SJCRH30 (cell line): ENCODE measurements at places on chromosomes 3 and 15.
A peak's percentile ranks its signal among the peaks of the same experiment; 100 is the strongest.

DNA sequence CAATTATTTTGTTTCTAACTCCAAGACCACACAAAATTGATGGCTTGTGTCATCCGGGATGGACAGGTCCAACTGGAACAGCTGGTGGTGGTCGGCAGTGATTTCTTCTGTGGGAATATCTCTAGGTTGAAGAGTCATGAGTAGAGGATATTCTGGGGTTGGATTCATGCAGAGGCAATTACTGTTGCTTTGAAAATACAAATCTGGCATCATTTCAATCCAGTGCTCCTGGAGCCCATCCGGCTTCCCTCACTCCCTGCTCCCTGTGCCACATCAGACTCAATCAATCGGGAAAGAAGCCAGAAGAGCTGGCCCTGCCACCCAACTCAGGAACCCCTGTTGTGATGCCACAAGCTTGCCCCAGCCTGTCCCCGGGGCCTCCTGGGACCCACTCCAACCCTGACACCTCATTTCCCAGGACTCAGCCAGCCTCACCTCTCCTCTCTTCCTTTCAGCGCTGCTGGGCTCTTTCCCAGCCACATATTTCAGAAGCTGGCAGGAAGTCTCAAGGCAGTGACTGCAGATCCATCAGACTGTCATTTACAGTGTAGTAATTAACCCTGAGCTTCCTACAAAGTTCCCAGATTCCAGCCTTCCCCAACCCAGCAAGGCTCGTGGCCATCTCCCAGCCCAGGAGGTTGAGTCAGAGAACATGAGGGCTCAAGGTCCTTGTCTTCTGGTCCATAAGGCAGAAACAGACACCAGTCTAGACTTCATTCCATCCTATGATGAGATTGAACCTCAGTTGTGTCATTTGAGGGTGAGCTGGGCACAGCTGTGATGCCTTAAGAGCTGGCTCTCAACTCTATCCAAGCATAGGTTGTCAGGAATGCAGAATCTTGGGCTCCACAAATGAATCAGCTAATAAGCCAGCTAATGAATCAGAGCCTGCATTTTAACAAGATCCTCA, 114.0 kb downstream of the FAM174B start:
- peak; percentile 88 for DNase-seq

GRCh38 chr3:172511783-172512762, 11.2 kb downstream of the TNFSF10 start:
- DNase-seq: no peak

DNA sequence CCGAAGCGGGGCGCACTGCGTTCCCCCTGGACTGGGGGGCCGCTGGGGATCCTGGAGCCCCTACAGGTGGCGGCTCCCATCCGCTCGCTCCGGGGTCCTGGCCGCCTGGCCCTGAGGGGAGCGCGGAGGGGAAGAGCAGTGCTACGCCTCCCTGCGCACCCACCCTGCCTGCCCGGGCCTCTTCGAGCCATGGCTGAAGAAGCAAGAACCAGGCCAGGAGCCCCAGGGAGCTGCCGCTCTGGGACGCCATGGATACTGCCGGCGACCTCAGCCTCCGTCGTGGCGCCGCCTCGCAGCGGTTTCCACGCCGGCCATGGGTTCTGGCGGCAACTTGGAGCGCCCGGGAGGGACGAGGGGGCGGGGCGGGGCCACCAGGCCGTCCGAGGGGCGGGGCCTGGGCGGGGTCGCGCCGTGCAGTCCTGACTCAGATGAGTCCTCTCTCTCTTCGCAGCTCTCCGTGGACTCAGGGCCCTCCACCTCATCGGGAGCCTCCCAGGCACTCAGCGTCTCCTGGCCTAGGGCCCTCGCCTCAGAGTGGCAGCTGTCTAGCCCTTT, 50.9 kb downstream of the MYL3 start:
- DNase-seq: peak; percentile 26

DNA sequence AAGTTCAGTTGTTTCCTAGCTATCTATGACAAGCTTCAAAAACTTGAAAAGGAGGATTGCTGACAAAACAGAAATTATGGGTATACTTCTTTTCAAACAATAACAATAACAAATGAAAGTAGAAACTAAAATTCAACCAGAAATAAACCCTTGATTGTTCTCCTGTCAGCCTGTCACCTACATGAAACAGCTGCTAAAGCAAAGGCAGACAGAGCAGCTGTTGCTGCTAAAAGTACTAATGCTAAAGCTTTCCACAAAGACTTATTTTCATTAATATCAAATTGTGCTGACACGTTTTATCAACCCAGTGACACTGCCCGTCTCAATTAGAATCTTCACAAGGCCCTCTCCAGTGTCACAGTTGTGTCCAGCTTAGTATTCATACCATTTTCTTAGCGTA, 533.2 kb upstream of the GBE1 start:
- DNase-seq: peak; percentile 34

GRCh38 chr3:61132062-61132461, 119.2 kb downstream of the FHIT start:
- no peak for DNase-seq

GRCh38 chr15:91224755-91225380, 124.8 kb downstream of the SV2B start:
- peak; percentile 12 for DNase-seq

DNA sequence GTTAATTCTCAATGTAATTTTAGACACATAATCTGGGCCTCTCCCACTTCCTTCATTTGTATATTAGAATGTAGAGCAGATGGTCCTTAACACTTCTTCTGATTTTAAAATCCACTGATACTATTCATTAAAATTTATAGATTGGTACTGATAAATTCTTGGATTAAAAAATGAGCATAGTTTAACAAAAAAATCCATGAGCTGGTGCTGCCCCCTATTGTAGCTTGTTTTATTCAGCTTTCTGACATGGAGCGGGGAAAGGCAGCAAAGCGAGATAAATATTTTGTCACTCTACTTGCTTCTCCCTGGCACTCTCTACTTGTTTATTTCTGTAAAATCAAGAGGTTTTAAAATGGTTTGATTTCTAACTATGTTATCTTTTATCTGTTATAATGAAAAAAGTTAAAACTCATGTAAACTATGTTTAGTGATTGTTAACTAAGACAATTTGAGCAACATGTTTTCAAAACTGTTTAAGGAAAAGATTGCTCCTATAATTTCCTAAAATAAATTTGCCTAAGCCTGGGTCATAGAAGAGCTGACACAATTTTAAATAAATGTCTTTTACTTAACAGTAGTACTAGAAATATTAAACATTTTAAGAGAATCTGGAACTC, 26.5 kb upstream of the PLOD2 start:
- no peak for DNase-seq

- no peak for DNase-seq
These were observed 14.4 kb upstream of the STARD5 start for GRCh38 chr15:81338170-81339007.

DNA sequence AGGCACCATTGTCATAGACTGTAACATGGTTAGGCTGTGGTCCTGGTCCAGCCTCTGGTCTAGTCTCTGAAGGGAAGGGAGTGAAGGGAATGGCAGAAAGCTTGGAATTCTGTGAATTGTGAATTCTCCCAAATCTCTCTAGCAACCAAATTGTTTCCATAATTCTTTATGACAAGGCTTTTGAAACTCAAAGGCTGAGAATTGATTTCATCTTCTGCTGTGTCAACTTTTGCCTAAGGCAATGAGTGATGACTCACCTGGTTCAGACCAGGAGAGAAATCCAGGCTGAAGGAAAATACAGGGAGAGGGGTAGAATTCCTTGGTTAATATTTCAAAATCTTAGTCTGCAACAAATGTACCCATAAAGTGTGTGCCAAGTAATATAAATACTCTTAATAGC, 82.6 kb upstream of the ADPGK start:
- DNase-seq: no peak

DNA sequence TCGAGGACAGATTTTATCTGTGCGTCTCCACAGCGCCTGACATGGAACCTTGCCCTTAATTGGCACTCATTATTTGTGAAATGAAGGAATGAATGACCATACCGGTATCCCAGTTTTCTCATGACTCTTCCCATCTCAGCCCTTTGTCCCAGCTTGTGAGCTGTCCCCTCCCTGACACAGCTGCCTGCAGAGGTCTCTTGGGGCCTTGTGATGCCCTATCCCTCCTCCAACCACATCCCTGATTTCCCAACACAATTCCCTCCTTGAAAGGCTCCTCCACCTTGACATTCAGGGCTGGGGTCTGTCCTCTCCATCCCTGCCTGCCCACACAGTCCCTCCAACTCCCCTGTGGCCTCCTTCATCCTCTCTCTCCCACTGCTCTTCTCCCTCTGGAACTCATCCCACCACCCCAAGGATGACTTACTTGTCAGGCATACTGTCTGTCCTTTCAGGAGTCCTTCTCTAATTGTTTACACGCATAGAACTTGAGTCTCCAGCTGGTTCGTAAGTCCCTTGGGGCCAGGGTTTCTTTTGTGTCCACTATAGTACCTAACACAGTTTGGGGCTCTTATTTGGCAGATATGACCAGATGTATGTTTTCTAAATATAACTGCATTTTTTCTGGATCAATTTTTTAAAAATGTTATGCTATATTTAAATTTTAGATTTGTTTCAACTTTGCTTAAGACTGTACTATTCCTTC, 35.6 kb upstream of the FILIP1L start:
- DNase-seq: no peak

DNA sequence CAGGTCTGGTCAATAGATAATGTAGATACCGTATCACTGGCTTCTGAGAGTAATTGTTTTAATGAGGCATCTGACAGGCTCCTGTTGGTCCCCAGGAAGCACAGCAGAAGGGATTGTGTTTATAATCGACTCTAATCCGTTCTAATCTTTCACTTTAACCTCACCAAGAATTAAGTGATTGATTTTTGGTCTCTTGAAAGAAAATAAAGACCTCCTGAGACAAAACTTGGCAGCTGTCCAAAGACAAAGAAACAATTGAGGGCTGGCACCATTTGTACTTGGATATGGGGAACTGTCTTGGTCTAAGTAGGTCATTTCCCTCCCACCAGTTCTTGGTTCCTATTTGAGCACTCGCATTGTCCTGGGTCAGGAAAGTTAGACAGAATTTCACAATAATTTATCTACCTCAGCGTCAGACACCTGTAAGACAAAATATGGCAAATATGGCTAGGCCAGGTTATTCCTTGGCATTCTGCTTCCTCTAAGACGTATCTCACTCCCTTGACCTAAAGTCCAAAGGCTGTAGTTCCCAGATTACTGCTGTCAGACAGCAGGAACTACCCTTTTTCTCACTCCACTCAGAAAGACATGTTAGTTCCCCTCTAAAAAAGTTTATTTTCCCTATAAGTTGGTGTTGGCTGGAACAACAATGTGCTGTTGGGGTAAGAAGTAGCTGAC, 22.7 kb upstream of the CD96 start:
- DNase-seq: no peak

DNA sequence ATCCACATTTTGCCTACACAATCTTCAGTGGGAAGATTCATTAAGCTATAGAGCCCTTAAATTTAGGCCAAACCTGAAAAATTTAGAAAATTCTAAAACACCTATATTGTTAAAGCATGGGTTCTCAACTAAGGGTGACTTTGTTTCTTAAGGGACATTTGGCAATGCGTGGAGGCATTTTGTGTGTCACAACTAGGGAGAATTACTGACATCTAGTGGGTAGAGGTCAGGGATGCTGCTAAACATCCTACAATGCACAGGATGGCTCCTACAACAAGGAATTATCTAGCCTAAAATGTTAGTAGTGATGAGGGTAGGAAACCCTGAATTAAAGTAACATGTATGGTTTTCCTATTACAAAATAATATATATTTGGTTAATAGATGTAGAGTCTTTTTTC, 55.8 kb downstream of the TBC1D5 start:
- DNase-seq: no peak

- DNase-seq: no peak
These were observed 187.4 kb upstream of the LINGO1 start for GRCh38 chr15:77819851-77820728.

DNA sequence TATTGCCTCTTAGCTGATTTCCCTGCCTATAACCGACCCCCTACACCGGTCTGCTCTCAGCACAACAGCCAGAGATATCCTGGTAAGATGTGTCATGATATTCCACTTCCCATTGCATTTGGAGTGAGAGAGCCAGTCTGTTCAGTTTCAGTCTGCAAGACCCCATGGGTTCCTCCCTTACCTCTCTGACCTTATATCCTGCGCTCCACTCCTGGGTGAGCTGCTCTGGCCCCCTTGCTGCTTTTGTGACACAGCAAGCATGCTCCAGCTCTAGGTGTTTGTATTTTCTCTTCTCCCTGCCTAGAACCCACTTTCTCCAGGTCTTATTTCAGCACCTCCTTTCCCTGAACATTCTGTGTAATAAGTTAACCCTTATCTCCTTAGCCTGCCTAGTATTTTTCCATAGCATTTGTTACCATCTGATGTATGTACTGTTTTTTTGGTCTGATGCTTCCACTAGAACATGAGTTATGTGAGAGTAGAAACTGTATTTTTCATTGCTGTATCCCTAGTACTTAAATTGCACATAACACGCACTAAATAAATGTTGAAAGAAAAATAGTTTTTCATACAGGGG, 44.2 kb downstream of the CMTM8 start:
- DNase-seq: no peak

DNA sequence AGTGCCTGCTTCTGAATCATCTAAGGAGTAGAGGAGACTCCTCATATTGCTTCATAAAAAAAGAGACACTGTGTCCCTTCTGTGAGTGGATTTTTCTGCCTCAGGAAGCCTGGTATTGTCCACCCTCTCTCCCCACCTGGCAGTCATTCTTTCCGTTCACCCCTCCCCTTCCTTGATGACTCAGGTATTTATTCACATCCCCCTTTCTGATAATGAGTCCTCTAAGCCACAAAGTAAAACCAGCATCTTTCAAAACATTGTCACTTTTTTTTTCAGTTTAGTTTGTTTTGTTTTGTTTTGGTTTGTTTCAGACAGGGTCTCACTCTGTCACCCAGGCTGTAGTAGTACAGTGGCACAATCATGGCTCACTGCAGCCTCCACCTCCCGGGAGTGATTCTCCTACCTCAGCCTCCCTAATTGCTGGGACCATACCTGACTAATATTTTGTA, 65.2 kb upstream of the UBE2E1 start:
- no peak for DNase-seq

DNA sequence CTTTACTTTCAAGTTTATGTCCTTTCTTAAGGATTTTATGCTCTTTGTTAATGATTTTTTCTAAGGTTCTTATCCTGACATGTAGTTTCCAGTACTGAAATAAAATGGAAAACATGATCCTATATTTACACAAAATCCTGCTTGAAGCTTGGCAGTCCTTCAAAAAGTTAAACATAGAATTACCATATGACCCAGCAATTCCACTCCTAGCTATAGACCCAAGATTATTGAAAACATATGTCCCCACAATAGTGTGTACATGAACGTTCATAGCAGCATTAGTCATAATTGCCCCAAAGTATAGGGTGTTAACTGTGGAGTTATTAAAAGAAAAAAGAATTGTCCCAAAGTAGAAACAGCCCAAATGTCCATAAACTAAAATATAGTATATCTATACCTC, 33.2 kb downstream of the ITGB5 start:
- DNase-seq: no peak

DNA sequence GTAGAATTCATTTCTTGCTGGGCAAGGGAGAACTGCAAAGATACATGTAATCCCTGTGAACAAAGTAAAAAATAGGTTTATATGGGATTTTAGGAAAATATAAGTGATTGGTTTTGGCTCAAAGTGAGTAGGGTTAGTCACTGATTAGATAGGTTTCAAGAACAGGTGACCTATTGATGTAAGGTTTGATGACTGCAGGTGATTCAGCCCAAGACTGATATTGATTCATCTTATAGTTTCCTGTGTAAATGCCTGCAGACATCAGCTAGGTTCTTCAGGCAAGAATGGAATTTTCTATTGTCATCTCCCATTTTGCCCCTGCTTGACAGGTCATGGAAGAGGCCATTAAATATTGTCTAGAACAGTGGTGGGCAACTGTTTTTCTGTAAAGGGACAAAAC, 23.9 kb upstream of the ARID3B start:
- DNase-seq: no peak

GRCh38 chr3:42826141-42826540, 16.9 kb downstream of the ACKR2 start:
- no peak for DNase-seq
